ENCODE measurements at places on chromosomes 7 and 10. TPM values are rescaled to one million over a fixed set of nuclear protein-coding genes. Genes with fewer than 3 reads are reported as not detected.

Gene SPDYE2B
- total RNA-seq = not detected

Gene EBLN1
- total RNA-seq = not detected

Gene MNX1
- total RNA-seq = not detected

Gene ZEB1
- 101 TPM for total RNA-seq

Gene BMPER
- 39.5 TPM for total RNA-seq
